Stimulated activated CD8-positive, alpha-beta memory T cell treated with anti-CD3 and anti-CD28 coated beads, Interleukin-7, amount 100 ng/mL, for 1 hour (primary cell): ENCODE measurements at places on chromosomes 7 and 10.

DNA sequence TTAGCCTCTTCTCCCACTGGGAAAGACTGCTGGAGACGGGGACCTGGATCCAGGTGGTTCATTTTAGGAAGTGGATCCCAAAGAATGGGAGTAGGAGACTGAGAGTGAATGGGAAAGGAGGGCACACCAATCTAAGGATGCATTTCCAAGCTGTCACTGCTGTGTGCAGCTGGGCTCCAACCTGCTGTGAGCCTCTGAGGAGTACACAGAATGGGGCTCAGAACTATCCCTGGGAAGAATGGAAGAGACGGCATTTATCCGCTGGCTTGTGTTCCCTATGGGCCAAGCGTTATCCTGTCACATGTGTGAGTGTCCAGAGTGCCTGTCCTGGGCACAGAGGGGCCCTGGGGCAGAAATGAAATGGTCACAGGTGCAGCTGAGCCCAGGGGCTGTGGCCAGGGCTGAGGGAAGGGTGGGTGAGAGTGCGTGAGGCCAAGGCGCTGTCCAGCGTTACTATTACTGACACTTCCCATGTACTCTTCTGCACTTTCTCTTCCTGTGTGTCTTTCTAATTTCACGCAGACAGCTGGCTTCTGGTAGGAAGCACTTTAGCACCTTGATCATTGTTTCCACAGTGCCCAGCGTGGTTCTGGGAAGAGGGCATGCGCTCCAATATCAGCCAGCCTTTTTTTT, 35.4 kb upstream of the PODXL start:
- DNase-seq: no peak

GRCh38 chr10:94042001-94042833, 48.5 kb downstream of the PLCE1 start:
- no peak for DNase-seq

- DNase-seq: no peak
These were observed 145.1 kb upstream of the MKLN1 start for GRCh38 chr7:131182446-131183058.

DNA sequence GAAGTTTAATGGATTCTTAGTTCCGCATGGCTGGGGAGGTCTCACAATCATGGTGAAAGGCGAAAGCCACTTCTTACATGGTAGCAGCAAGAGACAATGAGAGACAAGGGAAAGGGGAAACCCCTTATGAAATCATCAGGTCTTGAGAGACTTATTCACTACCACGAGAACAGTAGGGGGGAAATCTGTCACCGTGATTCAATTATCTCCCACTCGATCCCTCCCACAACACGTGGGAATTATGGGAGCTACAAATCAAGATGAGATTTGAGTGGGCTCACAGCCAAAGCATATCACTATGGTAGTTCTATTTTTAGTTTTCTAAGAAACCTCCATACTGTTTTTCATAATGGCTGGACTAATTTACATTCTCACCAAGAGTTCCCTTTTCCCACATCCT, 36.7 kb downstream of the SPAM1 start:
- no peak for DNase-seq

GRCh38 chr7:35185908-35186731, 67.8 kb downstream of the TBX20 start:
- no peak for DNase-seq

DNA sequence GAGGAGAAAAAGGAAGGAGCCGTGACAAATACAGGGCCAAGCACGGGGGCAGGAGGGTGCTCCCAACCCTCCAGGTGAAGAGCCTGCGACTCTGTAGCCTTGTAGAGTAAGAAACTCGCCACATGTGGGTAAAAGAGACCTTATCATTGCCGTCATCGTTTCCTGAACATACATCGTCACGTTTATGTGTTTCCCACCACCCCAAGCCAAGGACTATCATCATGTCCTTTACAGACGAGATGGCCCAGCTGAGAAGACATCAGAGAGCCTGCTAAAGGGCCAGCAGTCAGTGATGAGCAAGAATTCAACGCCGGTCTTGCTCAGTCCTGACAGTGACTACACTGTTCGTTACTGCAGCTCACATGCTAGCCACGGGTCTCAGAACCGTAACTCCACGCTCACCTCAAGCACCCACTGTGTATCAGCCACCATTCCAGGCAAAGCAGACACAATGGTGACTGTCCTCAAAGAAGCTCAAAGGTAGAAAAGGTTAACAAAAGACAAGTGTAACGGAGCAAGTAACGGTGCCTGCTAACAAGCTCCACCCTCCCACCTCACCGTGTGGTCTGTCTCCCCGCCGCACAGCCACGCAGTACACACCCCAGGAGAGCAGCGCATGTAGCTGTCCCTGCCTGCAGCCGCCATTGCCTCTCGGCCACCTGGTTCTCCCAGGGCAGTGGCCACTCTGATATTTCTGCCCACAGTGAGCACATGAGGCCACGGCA, 147.8 kb downstream of the MAD1L1 start:
- DNase-seq: no peak

- no peak for DNase-seq
These were observed 2.4 kb upstream of the VAX1 start for GRCh38 chr10:117140525-117140902.

- DNase-seq: no peak
These were observed 327.3 kb upstream of the NRP1 start for GRCh38 chr10:33661580-33662336.

DNA sequence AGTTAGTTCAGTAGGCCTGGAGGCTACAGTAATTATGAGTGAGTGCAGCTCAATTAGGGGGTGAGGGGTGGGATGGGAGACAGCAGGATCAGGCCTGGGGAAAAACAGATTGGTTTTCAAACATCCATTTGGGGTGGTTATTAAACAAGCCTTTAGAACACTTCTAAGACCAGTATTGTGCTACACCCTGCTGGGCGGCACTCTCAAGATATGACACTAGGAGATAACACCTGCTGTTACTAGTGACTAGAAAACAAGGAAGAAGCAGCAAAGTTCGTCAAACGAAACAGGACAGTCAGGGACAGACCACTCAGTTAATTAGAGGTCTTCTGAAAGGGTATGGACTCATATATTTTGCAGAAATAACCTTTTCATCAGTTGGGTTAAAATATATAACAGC, 353.6 kb downstream of the PTEN start:
- DNase-seq: no peak

DNA sequence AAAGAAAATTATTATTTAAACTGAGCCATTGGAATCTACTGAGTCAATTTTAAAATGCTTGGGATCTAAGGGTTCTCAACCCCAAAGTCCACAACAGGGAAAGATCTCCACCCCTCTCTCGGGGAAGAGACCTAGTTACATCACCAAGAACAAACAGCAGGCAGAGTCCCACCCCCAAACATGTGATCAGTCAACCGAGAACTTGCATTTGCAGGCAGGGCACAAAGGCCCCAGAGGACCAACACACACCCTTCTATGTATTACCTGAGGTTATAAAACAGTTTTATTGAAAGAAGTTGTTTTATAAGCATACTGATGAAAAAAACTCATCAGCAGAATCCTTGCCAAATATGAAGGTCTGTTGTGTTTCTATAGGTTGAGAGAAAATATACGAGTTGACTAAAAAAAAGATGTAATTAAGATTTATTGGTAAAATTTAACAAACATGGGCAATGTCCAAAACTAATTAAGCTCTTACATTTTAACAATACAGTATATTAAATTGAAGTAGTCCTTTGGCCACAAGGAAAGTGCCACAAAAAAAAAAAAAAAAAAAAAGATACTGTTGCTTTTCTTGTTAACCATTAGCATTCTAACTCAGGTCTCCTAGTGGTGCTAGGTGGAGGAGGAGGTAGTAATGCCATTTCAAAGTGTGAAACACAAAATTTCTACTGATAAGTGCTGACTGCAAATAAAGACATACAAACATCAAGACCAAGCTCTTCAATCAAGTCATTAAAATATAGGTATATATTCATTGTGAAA, 975 bp upstream of the USP54 start:
- DNase-seq: no peak

- no peak for DNase-seq
These were observed 2.1 kb downstream of the RET start for GRCh38 chr10:43078986-43079273.

GRCh38 chr10:113169853-113170460, 219.9 kb downstream of the TCF7L2 start:
- no peak for DNase-seq

GRCh38 chr10:35386594-35387174, 50.4 kb downstream of the CCNY start:
- DNase-seq: no peak

- DNase-seq: no peak
These were observed 43.7 kb downstream of the MKLN1 start for GRCh38 chr7:131371411-131371810.

DNA sequence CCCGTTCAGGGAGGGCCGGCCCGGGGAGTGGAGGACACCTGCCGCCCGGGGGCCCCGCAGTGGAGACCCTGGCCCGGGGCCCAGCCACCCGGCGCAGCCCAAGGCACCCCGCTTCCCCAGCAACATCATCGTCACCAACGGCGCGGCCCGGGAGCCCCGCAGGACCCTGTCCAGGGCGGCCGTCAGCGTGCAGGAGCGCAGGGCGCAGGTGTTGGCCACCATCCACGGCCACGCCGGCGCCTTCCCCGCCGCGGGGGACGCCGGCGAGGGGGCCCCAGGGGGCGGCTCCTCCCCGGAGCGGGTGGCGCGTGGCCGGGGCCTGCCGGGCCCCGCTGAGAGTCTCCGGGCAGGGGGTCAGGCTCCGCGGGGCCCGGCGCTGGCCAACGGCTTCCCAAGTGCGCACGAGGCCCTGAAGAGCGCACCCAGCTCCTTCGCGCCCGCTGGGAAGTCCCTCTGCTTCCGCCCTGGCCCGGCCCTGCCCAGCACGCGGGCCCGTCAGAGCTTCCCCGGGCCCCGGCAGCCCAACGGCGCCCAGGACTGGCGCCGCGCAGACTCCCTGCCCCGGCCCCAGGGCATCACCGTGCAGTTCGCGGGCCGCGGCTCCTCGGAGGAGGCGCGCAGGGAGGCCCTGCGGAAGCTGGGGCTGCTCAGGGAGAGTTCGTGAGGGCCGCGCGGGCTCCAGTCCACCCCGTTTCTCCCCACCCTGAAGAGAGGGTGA, 46.7 kb downstream of the PROSER2 start:
- no peak for DNase-seq

DNA sequence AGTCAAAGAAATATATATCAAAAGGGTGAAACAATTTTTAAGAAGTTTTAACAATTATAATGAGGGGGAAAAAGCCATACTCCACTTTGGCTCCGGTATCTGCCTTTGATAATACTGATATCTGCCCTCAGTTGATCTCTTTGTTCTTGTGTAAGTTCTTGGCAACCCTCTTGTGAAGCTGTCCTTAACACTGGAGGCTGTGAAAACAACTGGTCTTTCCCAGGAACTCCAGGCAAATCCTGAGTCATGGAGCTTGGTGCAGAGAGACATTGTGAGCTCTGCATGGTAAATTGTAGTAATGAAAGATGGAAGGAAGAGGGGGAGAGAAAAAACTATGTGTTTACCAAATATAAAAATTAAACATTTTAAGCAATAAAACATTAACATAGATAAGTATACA, 11.9 kb upstream of the ERVW-1 start:
- no peak for DNase-seq

DNA sequence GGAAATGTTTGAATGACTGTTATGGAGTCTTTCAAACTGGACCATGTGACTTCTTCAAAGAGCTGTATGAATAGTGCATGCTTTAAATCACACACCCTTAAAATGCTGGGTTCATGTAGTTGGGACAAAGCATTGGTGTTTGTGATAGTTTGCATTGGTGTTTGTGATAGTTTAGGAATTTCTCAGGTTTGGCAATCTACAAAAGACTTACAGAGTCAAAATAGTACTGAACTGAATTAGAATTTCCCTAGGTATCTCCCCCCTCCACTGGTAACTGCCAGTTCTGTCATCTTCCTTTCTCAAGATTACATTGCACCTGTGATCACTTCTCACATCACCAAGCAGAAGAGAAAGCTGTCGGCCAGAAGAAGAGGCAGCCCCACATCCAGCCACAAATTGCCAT, 261.1 kb downstream of the GATA3 start:
- DNase-seq: no peak
